ENCODE measurements at places on chromosomes 16 and 17. TPM values are rescaled to one million over a fixed set of nuclear protein-coding genes. Genes with fewer than 3 reads are reported as not detected.

GRCh38 chr17:75481194-75482068 is 25.0 kb downstream of the TMEM94 start:
- no peaks in the 10 kb centered on the region for H3K36me3 ChIP-seq
- no peak for DNase-seq
- no peaks in the 10 kb centered on the region for H3K27me3 ChIP-seq

HYDIN gene
- total RNA-seq, result 0.64 TPM

C17orf58 gene
- total RNA-seq, result 10.3 TPM

- no peaks in the 10 kb centered on the region for H3K4me1 ChIP-seq
- no peaks in the 10 kb centered on the region for H3K27me3 ChIP-seq
- DNase-seq, result no peak
- H3K36me3 ChIP-seq, result no peaks in the 10 kb centered on the region
Measured at GRCh38 chr17:18143044-18143936, 34.7 kb downstream of the MYO15A start.

C16orf96 gene
- total RNA-seq, result not detected

GRCh38 chr17:14204084-14204483 is 32.6 kb downstream of the CDRT15 start:
- H3K4me1 ChIP-seq, result no peaks in the 10 kb centered on the region
- no peaks in the 10 kb centered on the region for H3K27me3 ChIP-seq
- DNase-seq, result no peak
- H3K36me3 ChIP-seq, result no peaks in the 10 kb centered on the region
- no peak overlapping the region for H3K27ac ChIP-seq

Data from colonic mucosa (tissue), 4 donors.